ENCODE measurements at places on chromosomes 16 and 17.

DNA sequence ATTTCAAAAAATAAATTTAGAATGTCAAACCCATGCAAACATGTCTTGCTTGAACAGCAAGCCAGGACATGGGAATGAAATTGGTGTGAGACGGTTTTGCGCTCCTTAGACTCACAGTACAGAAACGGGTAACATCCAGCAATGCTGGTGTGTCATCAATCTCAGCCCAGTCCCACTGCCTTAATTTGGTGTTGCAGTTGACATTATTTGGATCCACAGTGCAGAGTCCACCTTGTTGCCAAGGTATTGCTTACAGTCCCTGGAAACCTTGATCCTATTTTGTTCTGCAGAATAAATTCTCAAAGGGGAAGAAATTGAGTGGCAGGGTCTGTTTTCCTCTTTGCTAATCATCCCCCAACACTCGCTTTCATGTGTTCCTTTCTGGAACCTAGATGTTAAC is 311.6 kb upstream of the MON1B start:
- DNase-seq = no peak

DNA sequence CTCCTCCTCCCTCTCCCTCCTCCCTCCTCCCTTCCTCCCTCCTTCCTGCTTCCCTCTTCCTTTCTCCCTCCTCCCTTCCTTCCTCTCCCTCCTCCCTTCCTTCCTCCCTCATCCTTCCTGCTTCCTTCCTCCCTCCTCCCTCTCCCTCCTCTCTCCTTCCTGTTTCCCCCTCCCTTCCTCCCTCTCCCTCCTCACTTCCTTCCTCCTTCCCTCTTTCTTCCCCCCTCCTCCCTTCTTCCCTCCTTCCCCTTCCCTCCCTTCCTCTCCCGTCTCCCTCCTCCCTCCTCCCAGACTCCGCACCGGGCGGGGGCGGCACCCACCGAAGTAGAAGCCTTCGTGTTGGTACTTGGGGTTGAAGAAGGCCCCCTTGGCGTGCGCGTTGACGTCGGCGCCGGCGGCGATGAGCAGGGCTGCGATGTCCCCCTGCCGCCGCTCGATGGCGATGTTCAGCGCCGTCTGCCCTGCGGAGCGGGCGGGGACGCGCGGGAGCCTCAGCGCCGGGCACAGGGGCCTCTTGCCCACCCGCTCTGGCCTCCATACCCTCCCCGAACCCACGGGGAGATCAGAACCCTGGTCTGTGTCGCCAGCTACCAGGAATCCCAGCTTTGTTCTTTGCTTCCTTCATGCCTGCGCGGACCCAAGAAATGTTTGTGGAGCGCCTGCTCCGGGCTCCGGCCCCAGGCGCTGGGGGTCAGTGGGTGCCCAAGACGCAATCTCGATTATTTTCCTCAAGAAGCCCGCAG is 22.2 kb downstream of the TRPV3 start:
- peak; percentile 37 for DNase-seq

GRCh38 chr16:720990-721764 is at the start of gene ANTKMT:
ANTKMT (plus strand) TSS chr16:721146; CDS start chr16:721275, 129 bp downstream.
- DNase-seq = no peak

DNA sequence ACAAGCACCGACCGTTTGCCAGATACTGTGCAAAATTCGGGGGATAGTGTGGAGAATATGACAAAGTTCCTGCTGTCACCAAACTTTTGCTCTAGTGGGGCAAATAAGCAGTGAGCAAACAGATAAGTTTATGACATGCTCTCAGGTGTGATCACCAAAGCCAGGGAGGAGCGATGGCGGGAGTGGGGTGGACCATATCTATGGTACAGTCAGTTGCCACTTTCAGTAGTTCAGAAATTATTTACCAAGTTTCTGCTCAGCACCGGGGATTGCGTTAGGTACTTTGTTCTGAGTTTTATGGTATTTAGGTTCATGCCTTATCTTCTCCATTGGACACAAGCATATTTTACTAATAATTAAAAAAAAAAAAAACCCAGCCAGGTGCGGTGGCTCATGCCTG is 11.9 kb downstream of the MSI2 start:
- DNase-seq = no peak

GRCh38 chr17:6660101-6660500 is 8.5 kb downstream of the C17orf100 start:
- no peak for DNase-seq

- DNase-seq = no peak
These were observed 397 bp downstream of the NCOR1 start for GRCh38 chr17:16215002-16215272.

GRCh38 chr17:4920351-4921048 is 11.6 kb upstream of the GP1BA start:
- no peak for DNase-seq

DNA sequence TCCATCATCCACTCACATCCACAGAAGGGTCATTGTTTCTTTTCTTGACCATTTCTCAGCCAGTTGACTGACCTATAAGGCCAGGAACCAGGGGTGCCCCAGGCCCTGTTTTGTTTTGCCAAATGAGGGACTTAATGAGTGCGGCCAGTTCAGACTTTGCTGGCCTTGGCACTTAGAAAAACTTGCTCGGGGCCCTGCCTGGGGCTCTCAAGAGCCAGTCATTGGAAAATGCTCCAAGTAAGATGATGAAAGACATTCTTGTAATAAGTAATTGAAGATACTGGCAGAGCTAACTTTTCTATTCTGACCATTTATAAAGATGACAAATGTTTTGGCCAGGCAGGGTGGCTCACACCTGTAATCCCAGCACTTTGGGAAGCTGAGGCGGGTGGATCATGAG is 29.0 kb upstream of the CLEC18B start:
- no peak for DNase-seq
